ENCODE measurements at places on chromosomes 11 and 22.

- no peak for DNase-seq
Measured at GRCh38 chr11:97461044-97461880, 1071.4 kb downstream of the JRKL start.

GRCh38 chr11:118996926-118997626 lies 862 bp upstream of the CENATAC start:
- DNase-seq: no peak

DNA sequence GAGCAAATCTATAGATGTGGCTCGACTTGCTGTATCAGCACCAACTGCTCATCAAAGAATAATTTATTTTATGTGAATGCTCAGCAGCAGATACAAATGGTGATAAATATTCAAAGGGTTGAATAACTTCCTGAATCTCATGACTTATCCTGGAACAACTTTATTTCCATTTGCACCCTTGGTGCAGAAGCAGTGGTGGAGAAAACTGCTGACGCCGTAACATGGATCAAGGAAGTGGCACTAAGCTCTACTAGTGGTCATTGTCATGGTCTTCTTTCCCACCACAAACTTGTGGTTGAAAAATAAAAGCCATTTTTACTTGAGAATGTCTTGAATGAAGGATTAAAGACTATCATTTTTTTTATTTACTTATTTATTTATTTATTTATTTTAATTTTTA lies 14.6 kb downstream of the MARK2 start:
- DNase-seq: no peak

GRCh38 chr11:59189986-59190385 lies 18.1 kb downstream of the DTX4 start:
- DNase-seq: no peak

DNA sequence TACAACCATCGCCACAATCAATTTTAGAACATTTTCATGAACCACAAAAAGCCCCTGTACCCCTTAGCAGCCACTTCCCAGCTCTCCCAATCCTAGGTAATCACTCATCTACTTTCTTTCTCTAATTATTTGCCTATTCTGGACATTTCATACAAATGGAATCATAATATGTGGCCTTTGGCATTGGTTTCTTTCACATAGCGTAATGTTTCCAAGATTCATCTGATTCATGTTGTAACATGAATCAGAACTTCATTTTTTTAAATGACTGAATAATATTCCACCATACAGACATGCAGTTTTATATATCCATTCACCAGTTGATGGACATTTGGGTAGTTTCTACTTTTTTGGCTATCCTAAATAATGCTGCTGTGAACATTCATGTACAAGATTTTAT lies 56.2 kb upstream of the RCN1 start:
- no peak for DNase-seq

DNA sequence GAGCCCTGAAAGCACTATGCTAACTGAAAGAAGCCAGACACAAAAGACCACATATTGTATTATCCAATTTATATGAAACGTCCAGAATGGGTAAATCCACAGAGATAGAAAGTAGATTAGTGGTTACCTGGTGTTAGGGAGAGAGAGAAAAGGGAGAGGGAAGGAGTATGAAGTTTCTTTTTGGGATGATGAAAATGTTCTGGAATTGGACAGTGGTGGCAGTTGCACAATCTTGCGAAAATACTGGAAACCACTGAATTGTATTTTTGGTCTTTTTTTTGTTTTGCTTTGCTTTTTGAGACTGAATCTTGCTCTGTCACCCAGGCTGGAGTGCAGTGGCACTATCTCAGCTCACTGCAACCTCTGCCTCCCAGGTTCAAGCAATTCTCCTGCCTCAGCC lies 63.5 kb downstream of the MRTFA start:
- no peak for DNase-seq

DNA sequence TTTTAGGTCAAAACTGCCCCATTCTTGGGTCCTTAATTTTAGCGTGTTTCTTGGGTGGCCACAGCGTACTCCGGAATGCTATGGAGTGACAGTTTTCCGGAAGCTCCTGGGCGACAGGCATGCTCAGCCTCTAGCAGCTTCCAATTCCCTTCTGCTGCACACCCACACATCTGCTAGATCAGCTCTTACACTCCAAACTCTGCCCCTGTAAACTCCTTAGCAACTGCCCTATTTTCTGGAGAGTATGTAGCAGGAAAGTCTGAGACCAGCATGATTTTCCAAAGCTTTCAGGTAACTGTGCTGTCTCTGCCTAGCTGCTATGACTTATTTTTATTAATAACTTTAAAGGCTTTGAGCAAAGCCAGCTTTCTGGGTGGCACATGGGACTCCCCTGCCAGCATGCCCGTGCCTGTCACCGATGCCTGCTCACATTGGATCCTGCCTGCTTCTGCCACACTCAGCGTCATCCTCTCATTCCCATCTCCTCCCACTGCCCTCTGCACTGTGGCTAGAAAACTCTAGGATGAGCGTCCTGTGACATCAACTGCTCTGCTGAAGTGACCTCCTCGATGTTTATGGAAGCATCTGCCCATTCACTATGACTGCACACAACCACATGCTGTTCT lies 17.3 kb downstream of the TOLLIP start:
- DNase-seq: no peak

DNA sequence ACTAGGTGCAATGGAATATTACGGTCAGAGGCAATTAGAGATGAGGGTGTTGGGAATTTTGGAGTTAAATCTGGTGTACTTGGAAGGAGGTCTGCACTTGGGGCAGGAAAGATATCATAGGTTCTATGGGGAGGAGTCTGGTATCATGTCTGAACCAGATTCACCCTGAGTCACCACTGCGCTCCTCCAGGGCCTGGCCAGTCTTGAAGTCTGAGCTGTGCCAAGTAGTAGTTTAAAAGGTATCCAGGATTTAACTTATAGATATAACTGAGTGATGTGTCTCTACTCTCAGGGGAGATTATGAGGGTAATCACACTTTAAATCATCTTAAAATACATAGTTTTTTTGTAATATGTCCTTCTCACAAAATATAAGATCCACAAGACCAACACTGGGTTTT lies 6.6 kb downstream of the CNGA4 start:
- no peak for DNase-seq

DNA sequence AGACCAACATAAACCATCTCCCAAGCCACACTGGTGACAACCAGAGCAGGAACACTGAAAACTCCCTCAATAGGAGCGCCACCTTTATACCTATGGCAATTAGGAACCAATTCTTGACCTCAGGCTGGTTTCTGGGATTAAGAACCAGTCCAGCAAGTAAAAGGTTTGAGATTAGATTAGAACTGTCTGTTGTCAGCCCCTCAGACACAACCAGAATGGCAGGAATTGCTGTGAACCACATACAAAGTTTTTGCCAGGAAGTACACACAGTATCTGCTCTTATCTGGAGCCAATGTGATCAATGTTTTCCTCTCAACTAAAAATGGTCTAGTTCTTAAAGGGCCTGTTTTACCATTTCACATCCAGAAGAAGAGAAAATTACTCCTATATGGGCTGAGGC lies 55.2 kb downstream of the RBFOX2 start:
- DNase-seq: no peak

- no peak for DNase-seq
Measured at GRCh38 chr11:115884800-115885534, 380.8 kb upstream of the CADM1 start.

GRCh38 chr11:116421529-116422185 lies 351.1 kb downstream of the BUD13 start:
- no peak for DNase-seq

GRCh38 chr11:125572916-125573315 lies 3.6 kb downstream of the EI24 start:
- no peak for DNase-seq

GRCh38 chr22:19809741-19810140 lies 44.9 kb downstream of the GNB1L start:
- DNase-seq: no peak

- DNase-seq: no peak
Measured at GRCh38 chr22:39580006-39580441, 9.5 kb downstream of the CACNA1I start.

GRCh38 chr11:9842923-9843322 lies 179.0 kb downstream of the SWAP70 start:
- no peak for DNase-seq

- no peak for DNase-seq
Measured at GRCh38 chr11:108975026-108975425, 310.2 kb downstream of the DDX10 start.

DNA sequence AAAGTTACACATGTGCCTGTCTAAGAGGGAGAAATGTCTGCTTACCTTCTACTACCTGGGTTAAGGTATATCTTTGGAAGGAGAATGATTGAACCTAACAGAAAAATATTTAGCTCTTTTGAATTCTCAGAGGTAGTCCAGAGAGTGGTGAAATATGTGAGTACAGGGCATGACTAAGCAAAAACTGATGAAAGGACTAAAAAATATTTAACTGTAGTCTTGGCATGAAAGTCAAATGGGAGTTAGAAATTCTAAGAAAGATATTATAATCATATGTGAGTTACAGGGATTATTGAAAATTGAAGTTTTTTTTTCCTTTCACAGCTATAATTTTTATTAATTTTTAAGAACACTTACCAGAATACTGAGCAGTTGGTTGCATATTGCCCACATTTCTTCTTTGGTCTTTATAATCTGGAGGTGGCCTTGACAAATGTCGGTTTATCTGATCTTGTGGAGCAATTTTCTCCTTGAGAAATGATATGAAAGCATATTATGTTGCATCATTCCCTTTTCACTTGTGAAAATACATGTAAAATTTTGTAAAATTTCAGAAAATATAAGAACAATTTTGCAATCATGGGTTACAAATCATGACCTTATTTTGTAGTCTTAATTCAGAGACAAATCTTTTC lies 61.4 kb upstream of the MTMR2 start:
- no peak for DNase-seq

GRCh38 chr11:111091321-111091938 lies 154.1 kb upstream of the POU2AF2 start:
- no peak for DNase-seq

DNA sequence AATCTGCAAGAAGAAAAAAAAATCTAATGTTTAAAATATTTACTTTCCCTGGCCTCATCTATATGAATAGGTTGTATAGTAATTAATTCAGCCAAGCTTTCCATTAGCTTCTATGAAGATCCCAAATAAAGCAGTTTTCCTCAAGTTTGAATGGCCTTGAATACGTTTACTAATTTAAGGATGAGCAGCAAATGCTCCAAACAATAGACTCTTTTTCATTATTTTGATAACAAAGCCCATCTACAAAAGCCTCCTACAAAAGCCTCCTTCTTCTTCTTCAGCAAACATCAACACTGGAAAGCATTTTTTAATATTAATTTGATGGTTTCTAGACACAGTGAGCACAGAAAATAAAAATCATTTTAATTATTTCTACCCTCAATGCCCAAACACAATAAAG lies 1130.3 kb upstream of the CNTN5 start:
- DNase-seq: no peak

- DNase-seq: no peak
Measured at GRCh38 chr11:26522912-26523610, 49.0 kb downstream of the MUC15 start.

DNA sequence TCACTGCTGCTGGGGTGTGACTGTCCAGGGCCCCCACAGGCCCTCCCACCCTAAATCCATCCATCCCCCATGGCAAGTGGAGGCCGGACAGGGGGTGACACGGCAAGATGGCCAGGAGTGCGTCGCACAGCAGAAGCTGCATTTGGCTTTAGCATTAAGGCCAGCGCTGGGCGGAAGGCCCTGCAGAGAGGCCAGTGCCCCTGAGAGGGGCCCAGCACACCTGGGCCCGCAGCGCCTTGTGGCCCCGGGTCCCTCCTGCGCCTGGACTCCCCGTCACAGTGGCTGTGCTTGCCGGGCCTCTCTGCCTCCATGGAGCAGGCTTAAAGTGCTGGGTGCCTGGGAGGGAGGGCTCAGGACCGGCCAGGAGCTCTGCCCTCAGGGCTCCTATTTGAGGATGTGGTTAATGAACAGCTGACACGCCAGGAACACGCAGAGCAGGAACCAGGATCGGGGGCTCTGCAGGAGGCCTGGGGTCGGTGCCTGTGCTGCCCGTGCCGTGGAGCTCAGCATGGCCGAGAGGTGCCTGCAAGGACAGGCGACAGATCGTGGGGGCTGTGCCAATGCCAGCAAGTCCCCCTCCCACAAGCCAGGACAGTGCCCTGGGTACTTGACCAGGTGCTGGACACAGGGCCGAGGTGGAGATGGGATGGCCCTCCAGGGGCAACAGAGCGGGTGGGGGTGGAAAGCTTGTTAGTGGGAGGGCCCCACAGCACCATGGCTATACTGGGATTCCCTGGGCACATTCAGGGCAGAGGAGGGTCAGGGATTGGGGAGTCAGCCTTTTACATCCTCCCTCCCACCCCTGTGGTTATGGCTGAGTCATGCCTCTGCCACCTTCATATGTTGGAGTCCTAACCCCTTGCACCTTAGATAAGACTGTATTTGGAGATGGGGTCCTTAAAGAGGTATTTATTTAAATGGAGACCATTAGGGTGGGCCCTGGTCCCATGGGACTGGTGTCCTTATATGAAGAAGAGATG lies 30.9 kb upstream of the CARS1 start:
- peak; percentile 77 for DNase-seq

DNA sequence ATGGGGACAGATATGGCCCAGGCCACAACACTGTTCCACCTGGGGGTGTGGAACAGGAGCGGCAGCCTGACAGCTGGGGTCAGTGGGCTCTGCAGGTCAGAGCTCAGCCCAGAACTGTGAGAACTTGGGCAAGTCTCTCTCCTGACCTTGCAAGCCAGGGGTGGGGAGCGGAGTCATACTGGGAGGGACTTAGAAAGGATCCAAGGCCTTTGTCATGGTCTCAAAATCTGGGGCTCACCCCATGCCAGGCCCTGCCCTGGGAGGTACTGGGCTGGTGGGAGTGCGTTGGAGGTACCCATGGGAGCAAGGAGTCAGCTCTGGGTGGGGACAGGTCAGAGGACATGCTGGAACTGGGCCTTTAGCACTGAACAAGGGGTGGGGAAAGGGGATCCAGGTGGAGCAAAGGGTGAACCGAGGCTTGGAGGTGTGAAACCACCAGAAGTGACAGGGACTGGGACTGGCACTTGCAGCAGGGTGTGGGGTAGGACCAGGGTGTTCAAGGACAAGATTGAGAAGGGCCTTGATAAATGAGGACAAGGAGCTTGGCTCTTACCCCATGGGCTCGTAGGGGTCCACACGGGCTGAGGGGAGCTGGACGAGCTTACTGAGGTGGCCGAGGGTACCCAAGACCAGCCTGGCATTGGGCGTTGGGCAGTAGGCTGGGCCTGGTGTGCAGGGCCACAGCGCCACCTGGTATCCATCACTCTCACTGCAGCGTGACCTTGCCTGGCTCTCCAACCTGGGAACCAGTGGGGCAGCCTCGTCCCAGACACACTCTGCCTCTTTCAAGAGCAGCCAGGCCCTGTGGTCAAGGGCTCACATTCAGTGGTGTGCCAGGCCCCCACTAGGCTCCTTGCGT lies 7.4 kb upstream of the PMM1 start:
- DNase-seq: peak; percentile 57

GRCh38 chr22:30832407-30832987 lies 136.1 kb downstream of the MORC2 start:
- DNase-seq: no peak
